Mesothelial cell of epicardium (in vitro differentiated cells): ENCODE measurements at places on chromosomes 3 and 15.

- no peaks in the 10 kb centered on the region for H3K27me3 ChIP-seq
- no peaks in the 10 kb centered on the region for H3K4me1 ChIP-seq
- no peaks in the 10 kb centered on the region for H3K36me3 ChIP-seq
- no peak overlapping the region for H3K4me3 ChIP-seq
- no peak overlapping the region for H3K27ac ChIP-seq
Measured at GRCh38 chr3:146384786-146385185, 84.6 kb downstream of the PLSCR2 start.

GRCh38 chr3:120798346-120798745 lies 55.8 kb downstream of the GTF2E1 start:
- H3K36me3 ChIP-seq, result no peaks in the 10 kb centered on the region
- no peaks in the 10 kb centered on the region for H3K4me1 ChIP-seq
- no peaks in the 10 kb centered on the region for H3K27me3 ChIP-seq
- no peak for DNase-seq

GRCh38 chr15:70687482-70687881 lies 75.9 kb downstream of the UACA start:
- peaks cover 20% of the 10 kb centered on the region for H3K4me1 ChIP-seq
- H3K4me3 ChIP-seq, result no peak overlapping the region
- no peaks in the 10 kb centered on the region for H3K27me3 ChIP-seq

GRCh38 chr15:98729446-98730042 lies 81.2 kb downstream of the IGF1R start:
- DNase-seq, result no peak
- H3K27me3 ChIP-seq, result no peaks in the 10 kb centered on the region
- H3K4me3 ChIP-seq, result no peak overlapping the region
- H3K27ac ChIP-seq, result peak overlapping the region; percentile 100
- no peaks in the 10 kb centered on the region for H3K36me3 ChIP-seq

DNA sequence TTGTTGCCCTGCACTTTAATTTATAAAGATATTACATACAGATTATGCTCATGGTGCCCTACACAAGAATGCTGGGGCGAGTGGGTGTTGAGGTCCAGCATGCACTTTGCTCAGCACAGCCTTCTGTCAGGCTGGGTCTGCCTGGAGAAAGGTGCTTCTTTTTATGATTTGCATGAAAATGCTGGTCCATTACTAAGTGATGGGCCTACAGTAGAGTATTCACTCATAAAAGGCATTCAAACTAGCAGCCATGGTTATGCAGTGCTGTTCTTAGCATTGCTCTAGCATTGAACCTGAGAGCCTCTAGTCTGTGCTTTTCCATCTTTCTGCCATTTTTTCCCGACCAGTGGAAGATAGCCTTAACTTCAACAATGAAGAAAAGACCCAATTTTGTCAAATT lies 12.3 kb downstream of the LNP1 start:
- no peaks in the 10 kb centered on the region for H3K27me3 ChIP-seq
- no peak for DNase-seq

GRCh38 chr15:40845036-40845435 lies 1.2 kb downstream of the SPINT1 start:
- peak overlapping the region; percentile 98 for H3K27ac ChIP-seq
- peak overlapping the region; percentile 94 for H3K4me3 ChIP-seq
- DNase-seq, result no peak
- peaks cover 44% of the 10 kb centered on the region for H3K4me1 ChIP-seq

GRCh38 chr15:68735610-68736009 lies 85.1 kb downstream of the ANP32A start:
- no peak for DNase-seq
- H3K27me3 ChIP-seq, result no peaks in the 10 kb centered on the region
- H3K4me1 ChIP-seq, result peaks cover 21% of the 10 kb centered on the region
- H3K27ac ChIP-seq, result no peak overlapping the region
- no peaks in the 10 kb centered on the region for H3K36me3 ChIP-seq
